Kidney tubule cell (primary cell): ENCODE measurements at places on chromosomes 3 and 15.

DNA sequence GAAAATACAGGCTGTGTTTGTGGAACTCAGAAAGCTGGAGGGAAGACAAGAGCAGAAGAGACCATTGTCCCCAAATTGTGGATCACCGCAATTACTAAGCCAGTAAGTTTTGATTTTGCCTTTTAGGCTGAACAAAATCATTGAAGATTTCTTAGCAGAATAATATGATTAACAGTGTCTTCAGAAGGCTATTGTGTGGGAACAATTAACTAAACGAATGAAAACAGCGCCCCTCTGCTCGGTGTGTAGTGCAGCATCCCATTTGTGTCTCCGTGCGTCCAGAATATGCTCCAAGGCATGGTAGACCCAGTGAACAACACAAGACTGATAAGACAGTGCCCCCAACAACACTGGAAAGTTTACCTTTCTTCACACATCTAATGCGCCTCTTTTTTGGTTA lies 71.2 kb downstream of the CRTC3 start:
- DNase-seq: no peak

- DNase-seq: no peak
Measured at GRCh38 chr3:153348457-153349107, 186.6 kb downstream of the RAP2B start.

GRCh38 chr3:111496894-111497559 lies 45.0 kb upstream of the CD96 start:
- no peak for DNase-seq

DNA sequence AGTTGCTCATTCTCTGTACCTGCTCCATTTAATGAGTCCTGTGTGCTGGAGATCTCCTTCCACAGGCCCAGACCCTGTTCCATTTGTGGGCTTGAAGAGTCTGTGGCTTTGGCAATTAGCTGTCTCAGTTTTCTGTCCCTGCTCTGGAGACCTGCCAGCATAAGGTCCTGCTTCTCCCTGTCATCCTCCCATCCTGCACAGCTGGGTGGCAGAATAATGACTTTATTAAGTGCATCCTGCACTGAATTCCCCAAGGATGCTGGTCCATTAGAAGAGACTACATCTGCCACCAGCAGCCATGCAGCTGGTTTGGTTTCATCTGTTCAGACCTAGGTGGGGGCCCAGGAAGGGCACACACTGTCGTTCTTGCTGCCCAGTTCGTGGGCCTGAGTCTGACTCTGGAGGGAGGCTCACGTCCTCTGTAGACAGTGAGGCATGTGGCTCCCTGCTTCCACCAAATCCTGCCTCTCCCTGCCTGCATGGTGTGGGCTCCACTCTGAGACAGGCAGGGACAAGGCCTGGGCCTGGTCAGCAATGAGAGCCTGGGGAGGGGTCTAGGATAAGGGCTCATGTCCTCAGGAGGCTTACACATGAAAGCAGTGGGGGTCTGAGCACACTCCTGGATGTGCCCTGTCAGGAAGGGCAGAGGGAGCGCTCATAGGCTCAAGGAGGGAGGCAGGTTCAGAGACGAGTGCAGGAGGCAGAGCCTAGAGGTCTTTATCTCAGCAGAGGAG lies 78.4 kb upstream of the PRR23E start:
- no peak for DNase-seq

DNA sequence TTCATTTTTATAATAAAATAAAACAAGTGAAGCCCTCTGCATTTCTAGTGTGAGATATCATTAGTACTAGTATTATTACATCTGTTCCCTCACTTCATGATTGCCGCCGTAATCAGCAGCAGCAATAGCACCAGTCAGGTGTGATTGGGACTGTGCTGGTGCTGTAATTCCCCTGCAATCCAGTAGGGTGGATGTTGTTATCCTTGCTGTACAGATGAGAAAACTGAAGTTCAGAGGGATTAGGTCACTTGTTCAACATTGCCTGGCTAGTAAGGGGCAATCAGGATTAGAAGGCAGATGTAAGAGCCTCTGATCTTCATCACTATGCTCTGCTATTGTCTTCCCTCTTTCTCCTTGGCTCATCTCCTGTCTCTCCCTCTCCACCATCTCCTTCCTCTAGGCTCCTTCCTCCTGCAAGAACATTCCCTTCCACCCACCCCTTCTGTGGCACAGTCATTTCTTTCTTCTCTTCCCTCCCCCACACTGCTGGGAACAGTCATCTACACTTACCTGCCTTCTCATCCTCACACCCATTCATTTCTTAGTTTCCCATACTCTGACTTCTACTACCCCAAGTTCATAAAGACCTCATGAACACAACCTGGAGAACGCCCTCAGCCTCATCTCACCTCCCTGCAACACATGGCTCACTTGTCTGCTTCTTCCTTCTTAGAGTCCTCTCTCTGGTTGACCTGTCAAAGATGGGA lies 29.7 kb downstream of the CRYGS start:
- peak; percentile 24 for DNase-seq

- no peak for DNase-seq
Measured at GRCh38 chr3:28118087-28118486, 123.3 kb upstream of the CMC1 start.

DNA sequence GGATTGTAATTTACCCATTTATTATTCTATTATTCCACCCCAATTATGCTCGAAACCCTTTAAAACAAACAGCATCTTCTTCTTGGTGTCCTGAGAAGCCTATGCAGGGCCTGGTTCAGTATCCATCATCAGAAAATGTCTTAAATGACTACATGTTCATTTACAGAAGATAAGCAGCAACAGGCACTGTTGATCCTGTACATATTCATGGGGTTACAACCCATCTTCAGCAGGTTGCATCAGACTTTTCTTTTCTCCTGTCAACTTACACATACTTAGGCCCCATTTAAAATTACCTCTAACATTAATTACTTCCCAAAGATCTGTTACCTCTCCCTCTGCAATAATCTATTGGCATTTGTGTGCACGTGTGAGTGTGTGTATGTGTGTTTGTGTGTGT lies 18.9 kb downstream of the TUSC7 start:
- no peak for DNase-seq

DNA sequence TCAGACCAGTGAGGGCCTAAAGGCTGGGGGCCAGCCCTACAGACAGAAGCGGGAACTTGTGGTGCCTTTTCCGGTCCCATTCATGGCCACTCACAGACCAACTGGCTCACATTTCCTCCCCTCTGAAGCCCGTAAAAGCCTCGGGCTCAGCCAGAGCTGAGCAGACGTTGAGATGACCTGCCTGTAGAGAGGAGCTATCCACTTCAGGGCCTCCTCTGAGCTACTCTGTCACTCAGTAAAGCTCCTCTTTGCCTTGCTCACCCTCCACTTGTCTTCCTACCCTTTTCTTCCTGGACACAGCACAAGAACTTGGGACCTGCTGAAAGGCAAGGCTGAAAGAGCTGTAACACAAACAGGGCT lies 53.5 kb downstream of the SLMAP start:
- no peak for DNase-seq

- peak; percentile 96 for DNase-seq
Measured at GRCh38 chr3:120170223-120170622, 76.0 kb upstream of the GSK3B start.

- no peak for DNase-seq
Measured at GRCh38 chr3:125219261-125219701, 6.7 kb upstream of the SLC12A8 start.

DNA sequence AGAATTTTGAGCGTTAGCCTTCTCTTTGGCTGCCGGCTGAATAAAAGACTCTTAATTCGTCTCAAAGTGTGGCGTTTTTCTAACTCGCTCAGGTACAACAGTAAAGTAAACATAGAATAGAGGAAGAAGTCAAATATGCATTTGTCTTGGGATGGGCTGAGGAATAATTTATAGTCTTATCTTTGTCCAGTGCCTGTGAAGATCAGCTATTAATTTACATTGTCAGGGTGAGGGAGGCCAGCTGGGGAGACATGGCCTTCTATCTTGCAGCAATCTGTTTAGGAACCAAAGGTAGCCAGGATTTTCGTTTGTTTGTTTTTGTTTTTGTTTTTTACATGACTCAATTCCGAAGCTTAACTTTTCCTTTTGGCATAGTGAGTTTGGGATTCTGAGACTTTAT lies 100.2 kb downstream of the VPS8 start:
- no peak for DNase-seq

DNA sequence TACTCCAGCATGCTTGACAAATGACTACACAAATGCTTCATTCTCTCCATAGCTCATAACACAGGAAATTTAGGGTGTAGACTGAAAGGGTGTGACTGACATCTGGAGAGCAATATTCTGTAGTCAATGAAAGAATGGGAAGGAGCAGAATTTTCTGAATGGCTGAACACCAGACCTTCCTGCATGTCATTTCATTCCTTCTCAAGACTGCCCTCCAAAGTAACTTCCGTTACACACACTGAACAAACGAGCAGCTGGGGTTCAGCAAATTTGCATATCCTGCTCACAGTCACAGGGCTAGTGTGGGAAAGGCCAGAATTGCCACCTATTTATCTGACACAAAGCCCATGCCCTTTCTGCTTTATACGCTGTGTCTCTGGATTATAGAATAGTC lies 325.0 kb upstream of the CFAP20DC start:
- DNase-seq: peak; percentile 26

DNA sequence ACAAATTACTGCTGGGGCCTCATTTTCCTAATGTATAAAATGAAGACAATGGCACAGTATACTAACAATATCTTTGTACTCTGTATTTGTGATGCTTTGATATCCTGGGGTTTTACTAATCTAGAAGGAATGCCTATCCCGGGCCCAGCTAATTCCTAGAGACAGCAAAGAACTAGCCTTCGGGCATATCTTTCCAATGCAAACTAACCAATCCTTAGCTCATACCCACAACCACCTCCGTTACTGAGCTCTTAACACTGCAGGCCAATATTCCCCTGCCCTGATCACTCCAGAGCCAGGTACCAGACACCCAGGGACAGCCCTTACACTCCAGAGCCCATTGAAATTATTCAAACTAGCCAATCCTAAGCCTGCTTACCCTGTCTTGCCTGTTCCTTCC lies 309.0 kb downstream of the ULK4 start:
- DNase-seq: no peak

- peak; percentile 96 for DNase-seq
Measured at GRCh38 chr3:149575961-149576564, 81.8 kb downstream of the WWTR1 start.

- peak; percentile 39 for DNase-seq
Measured at GRCh38 chr3:42192334-42193200, 73.4 kb downstream of the CCK start.

DNA sequence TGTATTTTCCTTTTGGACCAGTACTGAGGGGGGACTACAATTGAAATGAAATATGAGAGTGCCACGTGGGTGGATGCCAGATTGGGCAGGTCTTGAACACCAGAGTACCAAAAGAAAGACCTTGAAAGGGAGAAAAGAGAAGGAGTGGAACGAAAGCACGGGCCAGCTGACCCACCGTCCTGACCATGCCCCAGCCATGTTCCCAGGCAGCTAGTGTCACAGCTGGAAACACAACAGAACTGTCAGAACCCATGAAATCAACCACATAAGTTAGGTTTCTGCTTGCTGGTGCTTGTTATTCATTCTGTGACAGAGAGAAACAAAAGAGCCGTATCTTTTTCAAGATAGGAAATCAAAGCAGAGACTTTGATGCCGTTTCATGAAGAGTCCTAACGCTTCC lies 268.8 kb downstream of the MEX3B start:
- no peak for DNase-seq

GRCh38 chr3:88758676-88759075 lies 348.7 kb upstream of the EPHA3 start:
- DNase-seq: no peak

GRCh38 chr15:83928392-83928734 lies 274.4 kb downstream of the ADAMTSL3 start:
- DNase-seq: no peak

- no peak for DNase-seq
Measured at GRCh38 chr15:77604973-77605372, 27.7 kb downstream of the LINGO1 start.

GRCh38 chr3:141050576-141051442 lies at the start of gene SPSB4:
SPSB4 (plus strand) TSS chr3:141051347; CDS start chr3:141066105, 14,758 bp downstream.
- peak; percentile 48 for DNase-seq

GRCh38 chr3:172654470-172654869 lies 56.4 kb downstream of the NCEH1 start:
- no peak for DNase-seq

DNA sequence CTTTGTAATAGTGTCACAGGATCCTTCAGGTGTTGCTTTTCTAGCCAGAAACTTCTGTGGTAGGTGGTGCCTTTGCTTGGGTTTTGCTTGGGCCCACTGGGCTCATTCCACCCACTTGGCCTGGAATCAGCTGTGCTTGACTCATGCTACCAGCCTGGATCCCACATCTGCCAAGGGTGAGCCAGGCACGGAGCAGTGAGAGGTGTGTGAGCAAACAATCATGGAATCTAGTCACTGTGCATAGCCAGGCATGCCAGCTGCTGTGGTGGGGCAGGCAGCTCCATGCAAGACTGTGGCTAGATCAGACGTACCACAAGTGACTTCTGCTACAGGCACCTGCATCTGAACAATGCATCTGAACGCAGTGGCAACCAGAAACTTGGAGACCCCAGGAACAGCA lies 275.9 kb downstream of the UBE2E2 start:
- DNase-seq: peak; percentile 17

DNA sequence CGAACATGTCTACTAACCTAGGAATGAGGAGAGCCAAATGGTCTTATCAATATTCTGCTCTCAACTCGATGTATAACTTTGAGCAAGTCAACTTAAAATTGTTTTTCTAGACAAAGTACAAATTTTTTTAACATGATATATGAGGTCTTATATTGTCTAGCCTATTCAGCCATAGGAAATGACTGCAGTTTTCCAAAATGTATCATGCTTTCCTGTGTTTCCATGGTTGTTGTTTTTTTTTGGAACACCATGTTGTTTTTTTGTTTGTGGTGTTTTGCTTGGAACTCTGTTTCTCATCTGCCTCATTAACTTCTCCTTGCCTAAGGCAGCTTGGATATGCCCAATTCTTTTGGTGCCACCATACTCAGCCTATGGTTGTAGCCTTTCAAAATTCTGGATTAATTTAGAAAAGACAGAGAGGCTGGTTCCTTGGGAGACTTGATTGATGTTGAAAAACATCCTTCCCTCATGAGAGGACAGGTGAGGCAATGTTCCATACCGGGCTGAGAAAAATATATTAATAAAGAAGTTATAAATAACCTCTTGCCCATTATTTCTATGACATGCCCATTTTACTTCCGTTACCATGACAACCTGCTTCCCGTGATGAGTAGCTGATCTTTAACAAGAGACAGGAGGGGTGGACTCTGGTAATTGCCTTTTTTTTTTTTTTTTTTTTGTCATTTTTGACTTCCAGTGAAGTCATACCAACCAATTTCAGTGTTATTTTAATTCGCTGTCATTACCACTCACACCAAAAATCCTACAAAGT lies 687.9 kb upstream of the GRM7 start:
- no peak for DNase-seq
